ENCODE measurements at places on chromosomes 4 and X. TPM values are rescaled to one million over a fixed set of nuclear protein-coding genes. Genes with fewer than 3 reads are reported as not detected.

Gene SRPK3
- 140 TPM for total RNA-seq

Gene MSANTD1
- 0.53 TPM for total RNA-seq

Gene NAP1L3
- total RNA-seq: 0.15 TPM

- H3K36me3 ChIP-seq: no peaks in the 10 kb centered on the region
- no peaks in the 10 kb centered on the region for H3K4me1 ChIP-seq
- peak; percentile 34 for DNase-seq
- H3K27me3 ChIP-seq: peaks cover 28% of the 10 kb centered on the region
- H3K27ac ChIP-seq: no peak overlapping the region
Measured at GRCh38 chr4:3702561-3703221, 63.5 kb upstream of the ADRA2C start.

Gene SHISA3
- 0.54 TPM for total RNA-seq

Gene GABRA4
- not detected for total RNA-seq

Gene ARHGAP36
- 1.1 TPM for total RNA-seq

DNA sequence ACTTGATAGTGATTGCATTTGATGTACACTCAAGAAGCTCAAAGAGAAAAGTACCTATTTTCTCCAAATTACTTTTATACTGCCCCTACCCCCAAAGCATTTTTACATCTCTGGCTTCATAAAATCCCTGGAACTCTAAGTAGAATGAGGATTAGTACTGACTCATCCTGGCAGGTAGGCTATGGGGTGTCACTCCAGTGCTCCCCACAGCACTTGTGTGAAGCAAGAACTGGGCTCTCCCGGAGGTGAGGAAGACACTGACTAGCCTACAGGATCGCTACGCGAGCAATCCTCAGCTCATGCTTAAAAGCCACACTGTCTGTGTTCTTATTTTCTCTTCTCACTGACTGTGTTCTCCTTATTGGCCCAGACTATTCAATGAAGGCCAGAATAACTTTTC, 90.4 kb upstream of the NDP start:
- H3K4me1 ChIP-seq: no peaks in the 10 kb centered on the region
- no peak overlapping the region for H3K27ac ChIP-seq
- no peak for DNase-seq
- no peaks in the 10 kb centered on the region for H3K27me3 ChIP-seq
- no peaks in the 10 kb centered on the region for H3K36me3 ChIP-seq

Gene CT83
- total RNA-seq: not detected

- no peak overlapping the region for H3K27ac ChIP-seq
- no peak overlapping the region for H3K4me3 ChIP-seq
- H3K36me3 ChIP-seq: no peaks in the 10 kb centered on the region
- no peak for DNase-seq
- H3K4me1 ChIP-seq: no peaks in the 10 kb centered on the region
Measured at GRCh38 chrX:68646421-68646820, 1.0 kb upstream of the STARD8 start.

Measured in psoas muscle (tissue), 8 donors.